ENCODE measurements at places on chromosomes 12 and 14.

- no peak for DNase-seq
Observed at GRCh38 chr12:54017878-54018467, 9.2 kb downstream of the HOXC8 start.

DNA sequence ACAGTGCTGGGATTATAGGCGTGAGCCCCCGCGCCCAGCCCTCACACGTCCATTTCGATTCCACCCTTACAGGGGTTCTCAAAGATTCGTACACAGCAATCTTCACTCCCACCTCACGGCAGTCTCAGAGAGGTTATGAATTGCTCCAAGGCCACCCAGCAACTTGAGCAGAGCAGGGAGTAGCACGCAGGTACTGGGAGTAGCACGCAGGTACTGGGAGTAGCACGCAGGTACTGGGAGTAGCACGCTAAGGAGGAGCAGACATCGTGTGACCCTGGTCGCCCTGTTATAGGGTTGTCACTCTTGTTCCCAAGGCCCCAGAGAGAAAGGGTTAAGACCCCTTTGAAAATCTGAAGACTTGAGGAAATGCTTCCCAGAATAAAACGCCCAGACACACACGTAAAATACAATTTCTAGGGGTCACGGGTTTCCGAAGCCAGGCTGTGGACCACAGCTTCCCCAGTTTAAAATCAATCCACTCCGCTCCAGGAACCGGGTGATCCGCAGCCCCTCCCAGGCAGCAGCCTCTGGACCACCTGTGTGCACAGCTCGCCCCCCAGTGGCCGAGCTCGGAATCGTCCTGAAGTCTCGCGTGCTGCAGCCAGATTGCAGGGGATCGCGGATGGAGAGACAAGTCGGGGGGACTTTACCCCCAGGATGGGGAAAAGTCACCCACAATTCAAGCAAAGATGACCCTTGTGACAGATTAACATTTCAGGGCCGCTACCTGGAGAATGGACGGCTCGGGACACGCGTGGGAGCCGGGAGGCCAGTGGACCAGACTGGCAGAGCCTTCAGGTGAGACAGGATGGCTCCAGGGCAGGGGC is 92.0 kb downstream of the SCARB1 start:
- DNase-seq = peak; percentile 30

DNA sequence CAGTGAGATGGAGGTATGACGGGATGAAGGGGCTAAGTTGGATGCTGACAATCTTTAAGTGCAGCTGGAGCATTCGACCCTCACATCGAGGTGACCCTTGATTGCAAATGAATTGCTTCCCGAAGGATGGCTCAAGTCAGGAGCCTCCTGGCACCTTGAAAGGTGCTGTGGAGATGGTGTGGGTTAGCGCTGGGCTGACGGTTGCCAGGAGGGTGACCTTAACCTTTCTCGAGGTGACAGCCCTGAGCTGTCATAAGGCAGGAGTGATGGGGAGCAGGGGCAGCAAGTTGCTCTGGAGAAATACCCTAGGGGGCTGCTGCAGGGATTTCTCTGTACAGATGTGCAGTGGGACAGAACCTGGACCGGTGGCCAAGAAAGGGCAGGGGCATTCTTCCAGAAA is 122.8 kb downstream of the CRACR2A start:
- DNase-seq = no peak

DNA sequence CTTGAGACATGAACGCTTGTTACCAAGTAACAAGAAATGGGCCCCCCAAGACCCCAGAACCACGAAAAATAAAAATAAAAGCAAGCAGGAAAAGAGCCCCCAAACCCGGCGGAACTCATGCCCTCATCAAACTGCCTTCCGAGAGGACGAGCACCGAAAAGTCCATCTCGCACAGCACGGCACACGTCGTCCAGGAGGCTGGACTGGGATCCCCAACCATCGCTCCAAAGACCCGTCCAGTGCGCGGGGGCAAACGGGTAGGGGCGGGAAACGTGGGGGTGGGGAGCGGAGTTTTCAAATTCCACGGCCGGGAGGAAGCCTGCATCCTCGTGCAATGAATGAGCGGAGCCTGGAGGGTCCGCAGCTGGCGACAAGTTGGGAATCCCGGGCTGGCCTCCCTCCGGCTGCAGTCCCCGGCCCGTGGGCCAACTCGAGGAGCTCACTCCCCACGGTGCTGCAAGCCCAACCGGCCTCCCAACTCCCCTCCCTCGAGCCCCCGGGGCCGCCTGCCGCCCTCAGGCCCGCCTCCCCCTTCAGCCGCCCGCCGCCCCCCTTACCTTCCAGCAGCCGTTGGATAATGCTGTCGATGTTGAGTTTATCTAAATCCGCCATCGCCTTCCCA is 484 bp downstream of the PPP1CC start:
- DNase-seq = no peak

GRCh38 chr14:74955229-74956026 is at the start of gene PGF:
Gene PGF, minus strand, starts transcription at chr14:74955597. Its CDS starts 355 bp downstream, at chr14:74955242.
- no peak for DNase-seq

DNA sequence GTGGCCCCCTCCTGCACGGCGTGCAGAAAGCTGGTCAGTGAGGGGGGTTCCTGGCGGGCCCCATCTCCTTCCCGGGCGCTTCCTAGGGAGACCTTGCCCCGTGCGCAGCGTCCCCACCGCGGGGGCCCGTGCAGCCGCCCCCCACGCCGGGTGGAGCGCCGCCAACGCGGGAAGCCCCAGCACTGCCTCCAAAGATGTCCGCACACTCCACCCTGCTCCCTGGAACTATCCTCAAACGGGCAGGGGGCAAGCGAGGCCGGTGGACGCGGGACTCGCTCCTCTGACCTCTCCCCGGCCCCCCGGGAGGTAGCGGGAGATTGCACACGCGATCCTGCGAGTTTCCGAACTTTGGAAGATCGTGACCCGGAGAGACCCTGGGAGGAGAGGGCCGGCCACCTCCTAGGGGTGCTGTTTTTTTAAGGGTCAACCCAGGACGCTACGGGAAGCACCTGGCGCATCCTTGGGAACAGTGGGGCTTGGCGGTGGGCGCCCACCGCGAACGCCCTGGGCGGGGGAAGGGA is 1.5 kb upstream of the FZD10 start:
- no peak for DNase-seq

DNA sequence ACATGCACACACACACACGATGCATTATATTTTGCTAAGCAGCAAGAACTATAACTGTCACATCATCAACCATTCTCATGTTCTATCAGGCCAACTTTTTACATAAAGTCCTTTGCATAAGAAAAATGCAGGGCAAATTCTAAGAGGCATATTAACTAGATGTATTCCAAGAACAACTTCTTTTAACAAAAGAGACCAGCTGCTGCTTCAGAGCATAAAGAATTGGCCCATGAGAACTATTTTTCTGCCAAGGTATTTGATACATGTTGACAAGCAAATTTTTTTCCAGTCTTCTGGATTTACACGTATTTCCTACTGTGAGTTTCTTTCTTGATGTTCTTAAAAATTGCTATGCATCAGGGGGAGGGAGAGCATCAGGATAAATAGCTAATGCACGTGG is 27.2 kb downstream of the GLT8D2 start:
- DNase-seq = no peak

DNA sequence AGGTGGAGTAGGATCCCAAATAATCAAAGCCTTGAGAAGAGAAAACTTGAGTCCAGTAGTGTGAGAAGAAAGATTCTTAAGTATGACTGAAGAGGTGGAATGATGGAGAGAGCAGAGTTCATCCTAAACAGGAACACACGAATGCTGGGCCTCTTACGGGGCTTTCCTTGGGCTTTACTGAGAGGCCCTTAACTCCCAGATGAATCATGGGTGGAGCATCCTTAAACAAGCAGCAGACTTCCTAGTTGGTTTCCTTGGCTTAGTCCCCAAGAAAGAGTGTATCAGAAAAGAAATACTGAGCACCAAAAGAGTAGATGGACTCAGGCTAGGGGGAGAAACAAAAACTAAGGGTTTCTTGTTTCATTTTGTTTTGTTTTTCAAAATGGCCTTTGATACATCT is 132.5 kb downstream of the GPR135 start:
- no peak for DNase-seq

GRCh38 chr12:99722690-99723486 is 75.3 kb downstream of the GARIN6 start:
- DNase-seq = no peak
